Amygdala (tissue), 56 donors: ENCODE measurements at places on chromosomes 3 and 15.

DNA sequence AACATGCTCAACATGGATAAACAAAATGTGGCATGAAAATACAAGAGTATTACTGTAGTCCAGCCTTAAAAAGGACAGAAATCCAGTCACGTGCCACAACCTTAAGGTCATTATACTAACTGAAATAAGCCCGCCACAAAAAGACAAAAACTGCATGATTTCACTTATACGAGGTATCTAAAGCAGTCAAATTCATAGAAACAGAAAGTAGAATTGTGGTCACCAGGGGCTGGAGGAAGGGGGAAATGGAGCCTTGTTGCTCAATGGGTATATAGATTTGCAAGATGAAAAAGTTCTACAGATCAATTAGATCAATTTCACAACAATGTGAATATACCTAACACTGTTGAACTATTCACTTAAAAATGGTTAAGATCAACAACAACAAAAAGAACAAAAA is 7.4 kb downstream of the GLB1 start:
- no peak for DNase-seq

GRCh38 chr3:135868801-135869200 is 96.7 kb upstream of the PPP2R3A start:
- no peak for DNase-seq

DNA sequence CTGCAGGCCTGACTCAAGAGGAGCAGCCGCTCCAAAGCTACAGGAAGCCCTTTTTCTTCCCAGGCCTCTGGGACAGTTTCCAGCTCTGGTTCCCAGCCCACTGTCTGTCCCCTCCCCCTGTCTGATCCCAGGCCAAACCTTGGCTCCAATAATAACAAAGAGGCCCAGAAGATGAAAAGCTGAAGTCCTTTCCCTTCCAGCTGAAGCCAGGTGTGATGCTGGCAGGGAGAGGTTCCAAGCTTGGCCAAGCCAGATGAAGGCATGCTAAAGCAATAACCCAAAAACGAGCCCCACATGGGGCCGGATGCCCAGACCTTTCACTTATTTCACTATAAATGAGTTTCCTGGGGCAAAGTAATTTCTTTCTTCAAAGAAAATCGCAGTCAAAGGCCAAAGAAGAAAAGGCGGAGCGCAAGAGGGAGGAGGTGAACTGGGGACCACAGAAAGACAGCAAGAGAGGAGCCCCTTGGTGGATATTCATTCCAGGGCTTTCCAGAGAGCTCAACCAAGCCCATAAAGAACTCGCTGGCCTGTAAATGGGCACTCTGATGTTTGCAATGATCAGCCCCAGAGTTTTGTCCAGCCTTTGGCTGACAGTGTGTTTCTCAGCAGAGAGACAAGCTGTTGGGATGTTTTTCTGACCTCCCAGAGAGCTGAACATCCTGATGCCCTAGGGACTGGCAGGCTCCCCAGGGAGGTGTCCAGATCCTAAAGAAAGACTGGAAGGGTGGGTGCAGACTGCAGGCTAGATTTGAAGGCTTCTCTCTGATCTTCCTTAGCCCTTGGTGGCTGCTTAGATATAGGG is 157.6 kb downstream of the UACA start:
- DNase-seq: peak; percentile 68

DNA sequence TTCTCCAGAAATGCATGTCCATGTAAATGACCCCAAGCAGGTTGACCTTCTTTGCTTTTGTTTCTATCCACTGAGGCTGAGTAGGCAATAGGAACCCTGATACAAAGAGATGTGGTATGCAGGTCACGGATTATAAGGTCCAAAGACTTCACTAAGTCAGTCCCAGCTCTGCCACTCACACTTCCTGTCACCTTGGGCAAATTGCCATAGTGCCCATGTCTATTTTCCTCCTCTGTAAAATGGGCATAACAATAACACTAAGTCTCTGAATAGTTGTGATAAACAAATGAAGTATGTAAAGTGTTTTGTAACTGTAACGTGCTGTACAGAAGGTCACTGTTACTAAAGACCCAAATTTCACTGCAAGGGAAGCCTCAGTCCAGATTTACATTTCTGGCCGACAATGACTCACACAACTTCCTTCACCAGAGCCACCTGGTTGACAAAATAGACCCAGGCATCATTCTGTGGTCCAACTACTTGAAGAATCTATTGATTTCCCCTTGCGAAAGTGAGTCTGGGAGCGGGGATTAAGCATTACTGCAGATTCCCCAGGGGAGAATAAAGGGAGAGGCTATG is 175.4 kb upstream of the LPP start:
- DNase-seq: no peak

DNA sequence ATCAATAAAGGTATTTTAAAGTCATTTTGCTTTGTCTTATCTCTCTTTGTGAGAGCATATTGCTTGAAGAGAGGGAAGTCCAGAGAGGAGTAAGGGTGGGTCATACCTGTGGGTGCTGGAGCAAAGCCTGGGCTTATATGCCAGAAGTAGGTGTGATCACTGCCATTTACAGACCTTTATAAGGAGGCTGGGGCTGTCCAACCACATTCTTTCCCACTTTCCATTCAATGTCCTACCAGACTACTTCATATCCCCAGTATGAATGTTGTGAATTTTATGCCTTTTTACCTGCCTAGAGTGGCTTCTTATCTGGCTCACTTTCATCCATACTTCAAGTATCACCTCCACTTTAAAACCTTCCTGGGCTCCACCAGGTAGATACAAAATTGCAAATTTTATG is 39.4 kb upstream of the ST6GAL1 start:
- DNase-seq: no peak

- no peak for DNase-seq
Measured at GRCh38 chr3:178381555-178381954, 154.7 kb upstream of the KCNMB2 start.

DNA sequence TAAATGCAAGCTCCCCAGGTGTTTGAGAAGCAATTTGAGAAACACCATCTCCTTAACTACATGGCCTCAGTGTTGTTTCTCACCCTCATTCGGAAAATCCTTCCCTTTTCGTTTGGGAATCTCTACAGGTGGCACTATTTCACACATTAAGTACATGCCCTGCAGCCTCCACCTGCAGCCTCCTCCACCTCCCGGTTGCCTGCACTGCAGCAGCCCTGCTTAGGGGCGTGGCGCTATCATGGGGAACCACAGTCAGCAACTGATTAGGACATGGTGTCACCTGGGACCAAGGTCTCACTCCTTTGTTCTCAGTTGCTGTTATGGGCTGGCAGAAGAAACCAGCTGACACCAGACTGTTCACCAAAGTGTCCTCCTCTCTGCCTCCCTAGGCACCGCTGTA is 11.7 kb upstream of the ZNF774 start:
- DNase-seq: no peak

DNA sequence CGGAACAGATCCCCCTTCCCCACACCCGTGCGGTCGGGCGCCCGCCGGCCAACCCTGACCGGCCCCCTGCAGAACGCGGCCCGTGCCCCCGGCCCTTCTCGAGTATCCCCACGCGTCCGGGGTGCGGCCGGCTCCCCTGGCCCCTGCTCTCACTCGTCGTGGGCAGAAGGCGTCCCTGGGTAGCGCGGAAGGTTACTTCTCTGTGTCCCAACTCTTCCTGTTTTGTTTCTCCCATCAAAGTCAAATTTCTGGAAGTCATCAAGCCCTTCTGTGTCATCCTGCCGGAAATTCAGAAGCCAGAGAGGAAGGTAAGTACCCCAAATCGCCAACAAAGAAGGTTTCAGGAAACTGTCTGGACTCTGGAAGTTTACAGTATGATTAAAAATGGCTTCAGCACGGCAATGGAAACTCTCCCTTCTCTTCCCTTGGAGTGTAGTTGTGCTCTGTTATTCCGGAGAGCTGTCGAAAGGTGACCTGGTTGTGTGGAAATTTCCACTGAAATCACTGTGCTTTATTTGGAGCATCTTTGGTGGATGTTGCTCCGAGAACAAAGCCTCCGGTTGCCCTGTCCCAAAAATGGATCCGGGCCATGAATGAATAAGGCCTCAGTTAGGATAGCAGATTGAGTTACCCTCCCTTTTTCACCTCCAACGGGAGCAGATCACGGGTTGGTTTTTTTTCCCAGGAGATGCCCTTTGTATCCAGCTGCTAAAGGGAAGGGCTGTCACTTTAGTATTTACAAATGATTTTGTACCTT is 536 bp downstream of the SEC61A1 start:
- DNase-seq: no peak

- no peak for DNase-seq
Measured at GRCh38 chr3:111592143-111592542, 3.0 kb downstream of the ZBED2 start.

DNA sequence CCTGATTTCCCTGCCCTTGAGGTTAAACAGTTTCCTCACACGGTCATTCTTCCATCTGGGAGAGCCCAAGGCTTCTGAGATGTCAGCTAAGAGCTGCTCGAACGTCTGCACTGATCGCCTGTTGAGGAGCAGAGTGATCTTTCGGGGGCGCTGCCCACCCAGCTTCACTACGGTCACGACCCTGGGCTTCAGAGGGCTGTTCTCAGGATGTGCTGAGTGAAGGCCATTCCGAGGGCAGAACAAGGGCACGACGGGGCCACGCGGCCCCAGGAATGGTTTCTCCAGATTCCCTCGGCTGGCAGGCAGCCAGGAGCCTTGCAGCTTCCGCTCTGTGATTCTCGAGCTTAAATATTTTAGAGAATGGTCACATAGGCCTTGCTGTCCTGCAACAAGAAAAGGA is 25.7 kb downstream of the DCLK3 start:
- no peak for DNase-seq

GRCh38 chr3:89946884-89947283 is 839.5 kb downstream of the EPHA3 start:
- no peak for DNase-seq

DNA sequence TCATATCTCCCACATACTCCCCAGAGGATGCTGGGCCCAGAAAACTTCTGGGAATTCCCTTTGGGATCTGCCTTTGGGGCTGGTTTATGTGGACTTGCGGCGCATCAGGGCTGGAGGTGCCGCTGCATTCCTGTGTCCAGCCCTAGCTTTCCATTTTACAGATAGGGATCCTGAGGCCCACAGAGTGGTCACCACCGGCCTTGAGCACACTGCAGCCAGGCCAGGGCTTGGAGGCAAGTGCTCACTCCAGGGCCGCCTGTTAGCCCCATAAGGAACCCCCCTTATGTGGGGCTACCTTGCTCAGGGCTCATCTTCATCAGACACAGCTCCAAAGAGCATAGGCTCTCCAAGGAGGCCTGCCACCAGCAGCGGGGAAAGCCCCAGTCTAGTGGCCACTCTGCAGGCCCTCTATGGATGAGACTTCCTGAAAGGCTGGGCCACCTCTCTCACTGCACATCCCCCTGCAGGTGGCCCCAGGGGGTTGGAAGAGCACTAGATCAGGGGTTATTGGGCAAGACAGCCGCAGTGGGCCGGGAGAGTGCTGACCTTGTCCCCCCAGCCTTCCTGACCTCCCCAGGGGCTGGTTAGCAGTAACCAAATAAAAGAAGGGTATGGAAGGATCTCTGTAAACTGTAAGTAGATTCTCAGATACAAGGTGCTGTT is 9.2 kb upstream of the ATP2B2 start:
- no peak for DNase-seq

GRCh38 chr3:43004282-43004681 is 25.2 kb downstream of the GASK1A start:
- no peak for DNase-seq

DNA sequence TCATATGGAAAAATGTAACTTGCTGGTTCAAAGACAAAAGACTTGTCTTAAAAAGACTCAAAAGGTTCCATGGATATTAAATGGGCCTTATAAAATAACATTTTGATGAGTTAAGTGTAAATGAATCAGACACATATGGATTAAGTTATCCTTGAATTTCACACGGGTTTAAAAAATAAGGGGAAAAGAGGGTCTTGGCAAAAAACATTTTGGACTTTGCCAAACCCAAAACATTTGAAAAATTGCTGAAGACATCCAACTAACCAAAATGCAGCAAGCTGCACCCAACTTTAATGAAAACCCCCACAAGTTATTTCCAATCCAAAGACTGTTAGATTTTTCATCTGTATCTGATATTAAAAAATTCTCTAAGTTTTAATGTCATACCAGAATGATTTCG is 200.7 kb downstream of the MEIS2 start:
- no peak for DNase-seq

- no peak for DNase-seq
Measured at GRCh38 chr3:145518639-145519038, 642.3 kb downstream of the PLOD2 start.

- DNase-seq: no peak
Measured at GRCh38 chr3:79249701-79250100, 518.1 kb downstream of the ROBO1 start.

DNA sequence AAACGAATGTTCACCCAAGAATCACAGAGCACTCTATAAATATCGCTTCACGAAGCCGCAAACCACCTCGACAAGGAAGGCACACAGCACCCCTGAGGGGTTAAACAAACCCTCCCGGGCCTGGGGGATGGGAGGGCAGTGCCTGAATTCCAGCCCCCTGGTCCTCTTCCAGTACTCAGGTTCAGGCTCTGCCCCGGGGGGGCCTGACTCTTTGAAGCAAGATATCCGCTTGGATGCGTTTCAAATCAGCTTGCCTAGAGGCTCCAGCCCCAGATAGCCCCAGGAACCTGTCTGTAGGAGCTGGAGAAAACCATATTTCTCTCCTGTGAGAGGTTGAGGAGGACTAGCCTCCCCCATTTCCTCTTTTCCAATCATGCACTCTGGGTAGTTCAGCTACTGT is 194.7 kb downstream of the WNT5A start:
- no peak for DNase-seq

GRCh38 chr3:122307976-122308375 is 17.1 kb upstream of the CSTA start:
- DNase-seq: no peak

GRCh38 chr3:137332297-137332696 is 374.5 kb downstream of the IL20RB start:
- no peak for DNase-seq

GRCh38 chr3:99191186-99191585 is 289.7 kb upstream of the DCBLD2 start:
- DNase-seq: no peak

DNA sequence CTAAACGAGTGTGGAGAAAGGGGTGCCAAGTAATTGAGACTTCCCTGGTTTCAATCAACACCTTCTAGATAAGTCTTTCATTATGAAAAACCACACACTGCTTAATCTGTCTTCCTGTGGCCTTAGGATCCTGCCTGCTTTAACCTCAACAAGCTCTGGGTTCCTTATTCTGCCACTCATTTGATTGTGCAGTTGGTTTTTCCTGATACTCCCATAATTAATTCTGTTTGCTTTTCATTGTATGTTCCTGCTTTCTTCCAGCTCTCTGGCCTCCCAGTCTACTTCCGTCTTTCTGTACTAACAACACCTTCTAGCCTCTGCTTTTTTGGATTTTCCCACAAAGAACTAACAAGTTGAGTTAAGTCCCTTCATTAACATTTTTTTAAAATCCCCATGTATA is 20.2 kb upstream of the GCNT3 start:
- no peak for DNase-seq

GRCh38 chr15:98067339-98067738 is 106.8 kb downstream of the ARRDC4 start:
- DNase-seq: no peak
